Cortex of kidney (tissue), 1 donor: ENCODE measurements at places on chromosomes 11 and 22.

DNA sequence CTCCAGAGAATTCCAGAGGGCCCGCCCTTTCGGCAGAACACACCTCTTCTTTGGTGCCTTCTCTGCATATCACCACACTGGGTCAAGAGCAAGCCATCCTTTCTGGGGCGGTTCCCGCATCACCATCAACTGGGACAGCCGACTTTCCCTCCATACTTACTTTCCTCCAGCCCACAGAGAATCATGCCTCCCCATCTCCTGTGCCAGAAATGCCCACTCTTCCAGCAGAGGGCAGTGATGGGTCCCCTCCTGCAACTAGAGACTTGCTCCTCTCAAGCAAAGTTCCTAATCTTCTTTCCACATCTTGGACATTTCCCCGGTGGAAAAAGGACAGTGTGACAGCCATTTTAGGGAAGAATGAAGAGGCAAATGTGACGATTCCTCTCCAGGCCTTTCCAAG is 157.7 kb downstream of the C11orf91 start:
- DNase-seq, result no peak

GRCh38 chr11:2998073-2998850 is 6.1 kb upstream of the NAP1L4 start:
- no peak for DNase-seq

- DNase-seq, result no peak
Measured at GRCh38 chr22:19543970-19544708, 19.9 kb upstream of the CLDN5 start.

DNA sequence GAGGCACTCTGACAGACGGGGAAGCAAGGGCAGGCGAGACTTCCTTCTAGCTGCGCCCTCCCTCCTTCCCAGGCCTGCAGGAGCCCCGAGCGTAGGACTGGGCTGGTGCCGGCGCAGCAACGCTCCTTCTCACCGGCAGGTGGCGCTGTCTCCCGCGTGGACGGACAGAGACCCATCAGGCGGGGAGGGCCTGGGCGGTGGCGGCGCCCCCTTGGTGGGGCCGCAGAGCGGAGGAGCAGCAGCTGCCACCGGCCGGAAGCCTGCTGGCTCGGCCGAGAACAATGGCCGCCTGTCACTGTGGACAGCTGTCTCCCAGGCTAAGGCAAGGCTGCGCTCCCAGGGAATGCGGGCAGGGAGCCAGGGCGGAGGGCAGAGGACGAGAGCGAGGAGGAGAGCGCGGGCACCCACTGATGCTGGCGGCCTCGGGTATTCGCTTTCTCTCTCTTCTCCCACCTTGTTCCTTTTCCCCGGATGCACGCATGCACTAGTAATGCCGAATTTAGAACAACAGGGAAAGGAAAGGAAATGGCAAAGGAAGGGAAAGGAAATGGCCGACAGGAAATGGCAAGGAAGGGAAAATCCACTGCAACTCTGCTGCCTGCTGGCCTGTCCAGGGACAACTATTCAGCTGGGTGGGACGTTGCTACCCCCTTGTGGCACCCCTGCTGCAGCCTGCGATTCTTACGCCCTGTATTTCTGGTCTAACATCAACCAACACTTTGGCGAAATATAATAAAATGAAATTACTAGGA is 14.4 kb downstream of the PPM1F start:
- no peak for DNase-seq

DNA sequence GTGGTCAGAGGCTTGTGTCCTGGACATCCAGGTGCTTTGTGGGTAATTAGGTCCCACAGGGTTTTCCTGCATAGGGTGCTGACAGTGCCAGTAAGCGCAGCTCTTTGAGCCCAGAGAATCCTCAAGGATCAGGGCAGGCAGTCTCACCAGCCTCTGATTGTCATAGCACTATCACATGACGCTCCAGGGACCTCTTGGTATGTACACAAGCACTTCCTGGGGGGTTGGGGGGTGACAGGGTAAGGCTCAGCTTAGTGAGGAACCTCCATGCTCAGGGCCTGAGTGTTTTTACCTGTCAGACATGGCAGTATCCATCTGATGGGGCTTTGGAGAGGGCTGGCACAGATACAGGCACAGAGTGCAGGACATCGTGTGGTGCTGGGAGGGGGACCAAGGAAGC is 27.9 kb upstream of the SUSD2 start:
- DNase-seq, result no peak

DNA sequence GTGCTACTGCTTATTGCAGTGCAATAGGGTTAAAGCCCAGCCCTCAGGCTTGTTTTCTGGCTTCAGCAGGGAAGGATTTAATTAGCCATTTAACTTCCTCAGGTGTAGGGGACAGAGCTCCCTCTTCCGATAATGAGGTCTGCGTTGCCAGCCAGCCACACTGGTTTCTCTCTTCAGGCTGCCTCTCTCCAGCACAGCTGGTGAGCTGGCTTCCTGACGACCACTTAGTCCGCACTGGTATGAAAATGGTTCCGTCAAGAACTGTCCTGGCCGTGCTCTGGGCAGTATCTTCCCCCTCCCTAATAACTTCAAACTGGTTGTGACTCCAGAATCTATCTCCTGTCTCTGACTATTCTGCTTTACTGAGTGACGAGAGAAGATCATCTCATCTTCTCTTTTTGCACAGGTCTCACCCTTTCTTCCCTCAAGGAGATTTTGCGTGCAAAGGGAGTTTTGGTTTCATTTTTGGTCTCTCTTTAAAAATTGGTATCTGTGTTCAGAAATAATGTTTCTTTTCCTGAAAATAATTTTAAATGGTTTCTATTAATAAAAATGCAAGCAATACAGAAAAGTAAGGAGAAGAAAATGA is 49.2 kb downstream of the CNTN5 start:
- no peak for DNase-seq

GRCh38 chr22:34055525-34056200 is 135.4 kb upstream of the LARGE1 start:
- DNase-seq, result no peak

- no peak for DNase-seq
Measured at GRCh38 chr11:13970986-13971385, 8.5 kb downstream of the SPON1 start.
